ENCODE measurements at places on chromosomes 16 and 17.

GRCh38 chr17:16944334-16945135 lies 27.4 kb downstream of the TNFRSF13B start:
- no peak for DNase-seq

DNA sequence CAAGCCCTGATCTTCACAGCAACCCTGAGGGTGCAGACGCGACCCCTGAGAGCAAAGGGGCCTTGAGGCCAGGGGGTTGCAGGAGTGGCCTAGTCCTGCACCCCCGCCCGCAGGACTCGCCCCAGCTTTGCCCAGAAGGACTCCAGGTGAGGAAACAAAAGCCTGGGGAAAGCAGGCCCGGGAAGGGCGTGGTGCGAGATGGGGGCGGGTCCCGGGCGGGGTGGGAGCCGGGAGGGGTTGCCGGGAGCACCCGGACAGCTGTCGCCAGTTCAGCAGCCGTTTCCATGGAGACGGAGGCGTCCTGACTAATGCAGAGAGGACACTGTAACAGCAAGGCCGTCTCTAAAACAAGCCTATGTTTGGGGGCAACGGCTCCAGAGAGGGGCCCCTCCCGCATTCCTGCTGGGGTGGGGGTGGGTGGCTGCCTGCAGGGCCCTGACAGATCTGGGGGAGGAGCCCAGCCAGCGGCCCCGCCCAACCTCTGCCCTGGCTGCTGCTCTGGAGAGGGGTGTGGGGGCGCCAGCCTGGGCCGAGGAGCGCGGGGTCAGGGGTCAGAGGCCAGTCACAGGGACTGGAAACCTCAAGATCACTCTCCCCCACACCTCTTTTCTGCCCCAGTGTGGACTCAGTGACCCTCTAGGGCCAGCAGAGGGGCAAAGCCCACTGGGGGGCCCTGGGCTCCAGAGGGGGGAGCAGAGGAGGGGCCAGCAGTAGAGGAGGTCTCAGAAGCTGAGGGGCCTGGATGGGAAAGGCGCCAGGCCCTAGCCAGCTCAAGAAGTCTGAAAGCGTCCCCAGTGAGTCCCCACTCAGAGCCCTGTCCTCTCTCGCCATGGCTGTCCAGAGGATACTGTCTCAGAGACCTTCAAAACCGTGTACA lies 3.1 kb upstream of the TPPP3 start:
- DNase-seq, result peak; percentile 96

GRCh38 chr17:50544516-50544915 lies 2.5 kb upstream of the SPATA20 start:
- no peak for DNase-seq

- DNase-seq, result no peak
These were observed 29.0 kb downstream of the RTN4RL1 start for GRCh38 chr17:1995907-1996799.

DNA sequence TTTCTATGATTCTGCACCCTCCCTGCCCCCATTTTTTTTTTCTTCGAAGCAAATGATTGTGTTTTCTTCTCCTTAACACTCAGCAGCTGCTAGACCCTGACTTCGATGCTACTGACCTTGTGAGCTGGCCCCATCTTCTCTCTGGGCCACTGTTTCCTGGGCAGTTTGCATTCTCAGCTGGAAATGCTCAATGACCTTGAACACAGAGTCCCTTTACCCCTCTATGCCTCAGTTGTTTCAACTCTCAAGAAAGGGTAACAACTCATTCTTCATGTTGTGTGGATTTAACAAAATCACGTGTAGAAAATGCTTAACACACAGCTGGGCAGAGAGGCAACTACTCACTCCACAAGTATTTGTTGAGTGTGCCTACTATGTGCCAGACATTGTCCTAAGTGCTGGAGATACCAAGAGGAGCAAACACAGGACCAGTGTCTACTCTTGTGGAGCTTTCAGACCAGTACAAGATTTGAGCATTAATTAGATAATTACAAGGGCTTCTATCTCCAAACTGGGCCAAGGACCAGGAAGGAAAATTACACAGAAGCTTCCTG lies 66.2 kb downstream of the IQCK start:
- DNase-seq, result no peak

- DNase-seq, result no peak
These were observed 14.3 kb downstream of the ABCA3 start for GRCh38 chr16:2326191-2326590.

GRCh38 chr17:79832218-79833109 lies 6.8 kb downstream of the CBX4 start:
- peak; percentile 71 for DNase-seq

GRCh38 chr16:85682516-85682915 lies 6.2 kb downstream of the GINS2 start:
- no peak for DNase-seq

GRCh38 chr16:89827383-89828198 lies 684 bp upstream of the SPIRE2 start:
- DNase-seq, result peak; percentile 69

- no peak for DNase-seq
These were observed 492.5 kb upstream of the SOX9 start for GRCh38 chr17:71628306-71628705.

DNA sequence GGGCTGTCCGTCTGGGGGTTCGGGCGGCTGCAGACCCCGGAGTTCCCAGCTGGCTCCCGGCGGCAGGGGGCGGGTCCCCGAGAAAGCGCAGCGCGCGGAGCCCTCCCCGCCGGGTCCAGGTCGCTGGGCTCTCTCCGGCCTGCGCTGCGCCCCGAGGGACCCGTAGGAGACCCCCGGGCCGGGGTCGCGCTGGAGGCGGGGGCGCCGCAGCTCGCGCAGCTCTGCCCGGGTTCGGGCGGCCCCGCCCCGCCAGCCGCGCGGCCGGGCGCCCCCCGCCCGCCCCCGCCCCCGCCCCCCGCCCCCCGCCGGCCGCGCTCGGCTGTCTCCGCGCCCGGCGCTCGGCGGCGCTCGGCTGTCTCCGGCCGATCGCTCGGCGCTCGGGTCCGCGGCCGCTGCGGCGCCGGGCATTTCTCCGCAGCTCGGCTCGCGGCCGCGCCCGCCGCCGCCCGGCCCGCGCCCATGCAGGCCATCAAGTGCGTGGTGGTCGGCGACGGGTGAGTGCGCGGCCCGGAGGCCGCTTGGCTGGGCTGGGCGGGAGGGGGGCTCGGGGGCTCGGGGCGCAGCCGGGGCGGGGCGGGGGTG lies at the start of gene RAC3:
TSS of gene RAC3 (plus strand) at position 376 of the 582 bp plus-strand sequence. CDS start at position 460, 84 bp downstream.
- DNase-seq, result no peak

DNA sequence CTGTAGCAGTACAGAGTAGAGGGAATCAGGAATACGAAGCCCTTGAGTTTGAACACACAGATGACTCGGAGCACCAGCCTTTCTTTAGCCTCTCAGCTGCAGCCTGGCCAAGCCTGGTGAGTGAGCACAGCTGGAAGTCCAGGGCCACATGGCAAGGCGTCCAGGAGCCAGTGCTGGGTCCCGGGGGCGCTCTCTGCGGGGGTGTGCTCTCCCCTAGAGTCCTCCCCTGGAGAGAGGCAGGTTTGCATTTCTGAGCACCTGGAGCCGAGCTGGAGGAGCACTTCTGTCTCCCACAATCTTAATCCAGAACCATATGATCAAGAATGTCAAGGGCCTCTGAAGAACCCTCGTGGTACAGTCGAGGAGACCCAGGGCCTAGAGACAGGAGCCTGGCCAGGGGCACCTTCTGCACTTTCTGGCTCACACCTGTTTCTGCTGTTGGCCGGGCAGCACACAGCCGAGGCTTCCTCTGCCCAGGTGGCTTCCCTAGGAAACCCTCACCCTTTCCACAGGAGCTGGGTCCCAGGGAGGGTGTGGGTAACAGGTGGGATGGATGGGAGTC lies 78.3 kb downstream of the PLD6 start:
- DNase-seq, result no peak

GRCh38 chr16:73113336-73113735 lies 65.4 kb upstream of the ZFHX3 start:
- DNase-seq, result no peak

DNA sequence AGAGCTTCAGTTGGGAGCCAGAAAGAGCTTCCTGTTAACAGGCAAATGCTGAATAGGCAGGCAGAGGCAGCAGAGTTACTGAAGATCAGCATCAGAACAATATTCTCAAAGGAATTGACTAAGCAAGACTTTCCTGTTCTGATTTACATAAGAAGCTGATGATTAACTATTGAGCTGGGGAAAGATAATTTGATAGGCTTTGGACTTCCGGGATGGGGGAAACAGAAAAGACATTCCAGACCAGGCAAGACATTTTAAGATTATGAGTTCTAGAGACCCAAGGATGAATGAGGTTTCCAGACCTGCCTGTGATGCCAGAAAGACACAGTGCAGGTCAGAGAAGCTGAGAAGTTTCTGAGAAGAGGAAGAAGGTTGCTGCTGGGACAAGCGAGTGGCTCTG lies at the start of gene CES5A:
TSS of gene CES5A (minus strand) at position 101 of the 400 bp plus-strand sequence. CDS start 152 bp downstream, outside the sequence.
- no peak for DNase-seq

GRCh38 chr16:68548947-68549346 lies 9.9 kb downstream of the ZFP90 start:
- DNase-seq, result no peak

DNA sequence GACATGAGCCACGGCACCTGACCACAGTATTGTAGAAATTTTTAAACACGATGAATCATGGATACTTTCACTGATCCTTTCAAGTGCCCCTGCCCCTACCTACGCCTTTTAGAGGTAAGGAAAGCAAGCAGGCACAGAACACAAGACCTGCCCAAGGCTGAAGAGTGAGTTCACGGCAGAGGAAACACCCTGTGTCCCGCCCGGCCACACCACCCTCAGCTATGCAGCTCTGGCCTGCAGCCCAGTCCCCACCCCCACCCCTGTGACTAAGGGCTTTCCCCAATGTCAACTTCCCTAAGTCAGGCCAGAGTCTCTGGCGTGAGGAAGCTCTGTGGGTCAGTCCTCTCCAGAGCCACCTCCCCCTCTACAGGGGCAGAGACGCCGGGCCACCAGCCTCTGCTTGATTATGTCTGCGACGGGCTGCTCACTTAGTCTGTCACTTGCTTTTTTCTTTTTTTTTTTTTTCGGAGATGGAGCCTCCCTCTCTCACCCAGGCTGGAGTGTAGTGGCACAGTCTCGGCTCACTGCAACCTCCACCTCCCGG lies 8.4 kb downstream of the SLC16A5 start:
- peak; percentile 89 for DNase-seq

GRCh38 chr16:57532266-57532625 lies 4.1 kb downstream of the CCDC102A start:
- no peak for DNase-seq

- DNase-seq, result peak; percentile 54
These were observed 2.4 kb downstream of the CRLF3 start for GRCh38 chr17:30821871-30822723.

DNA sequence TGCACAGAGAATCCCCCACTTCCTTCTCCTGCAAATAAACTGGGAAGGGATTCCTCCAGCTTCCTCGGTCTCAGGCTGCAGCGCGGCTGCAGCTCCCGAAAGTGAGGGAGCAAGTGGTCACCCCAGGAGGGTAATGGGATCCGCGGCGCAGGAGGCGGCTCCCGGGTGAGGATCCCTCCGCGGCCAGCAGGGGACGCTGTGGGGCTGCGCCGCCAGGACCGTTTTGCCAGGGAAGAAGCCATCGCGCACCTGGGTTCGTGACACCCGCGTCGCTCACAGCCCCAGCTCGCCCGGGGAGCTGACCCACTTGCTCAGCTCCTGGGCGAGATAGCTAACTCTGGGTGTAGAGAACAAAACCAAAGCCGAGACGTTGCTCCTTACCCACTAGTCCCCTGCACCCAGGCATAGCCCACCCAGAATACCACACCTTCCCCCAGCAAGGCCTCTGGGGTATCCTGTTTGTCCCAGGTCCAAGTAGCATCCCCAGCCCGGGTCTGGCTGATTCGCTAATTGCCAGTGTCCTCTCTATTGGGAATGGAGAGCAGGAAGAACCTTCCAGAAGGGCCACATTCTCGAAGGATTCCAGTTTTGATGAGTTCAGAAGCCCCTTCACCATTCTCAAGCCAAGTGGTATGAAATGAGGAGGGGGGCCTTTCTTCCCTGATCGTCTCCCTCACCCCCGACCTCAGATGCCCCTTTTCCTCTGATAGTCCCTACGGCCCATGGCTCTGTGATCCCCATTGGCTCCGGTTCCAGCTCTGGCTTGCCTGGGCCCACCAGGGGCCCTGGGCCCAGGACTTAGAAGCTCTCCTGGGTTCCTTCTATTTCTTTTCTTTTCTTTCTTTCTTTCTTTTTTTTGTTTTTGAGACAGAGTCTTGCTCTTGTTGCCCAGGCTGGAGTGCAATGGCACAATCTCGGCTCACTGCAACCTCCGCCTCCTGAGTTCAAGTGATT lies 14.1 kb downstream of the CYGB start:
- DNase-seq, result peak; percentile 79

DNA sequence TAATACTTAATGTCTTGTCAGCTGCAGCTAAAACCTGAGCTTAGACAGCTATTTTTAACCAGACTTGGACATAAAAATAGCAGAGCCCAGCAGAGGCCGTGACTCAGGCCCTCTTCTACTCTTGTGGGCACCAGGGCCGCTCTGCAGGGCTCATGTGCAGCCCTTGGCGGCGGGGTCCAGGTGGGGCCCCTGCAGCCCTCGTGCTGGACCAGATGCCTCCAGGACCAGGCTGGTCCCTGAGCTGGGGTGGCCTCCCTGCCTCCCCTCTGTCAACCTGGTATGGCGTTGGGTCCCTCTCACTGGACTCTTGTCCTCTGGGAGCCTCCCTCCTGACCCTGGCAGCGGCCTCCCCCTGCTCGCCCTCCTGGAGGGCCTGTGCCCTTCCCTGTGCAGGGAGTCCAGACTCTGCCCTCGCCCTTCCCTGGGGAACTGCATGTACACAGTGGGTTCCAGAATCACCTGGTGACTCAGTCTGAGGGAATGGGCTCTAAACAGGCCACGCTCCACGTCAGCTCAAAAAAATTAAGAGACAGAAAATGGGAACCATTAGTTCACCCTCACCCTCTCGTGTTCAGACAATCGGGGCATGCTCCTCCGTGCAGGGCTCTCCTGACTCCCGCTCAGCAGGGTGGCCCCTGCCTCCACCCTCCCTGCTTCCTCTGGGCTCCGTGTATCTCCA lies 9.7 kb downstream of the CDK5R1 start:
- no peak for DNase-seq

DNA sequence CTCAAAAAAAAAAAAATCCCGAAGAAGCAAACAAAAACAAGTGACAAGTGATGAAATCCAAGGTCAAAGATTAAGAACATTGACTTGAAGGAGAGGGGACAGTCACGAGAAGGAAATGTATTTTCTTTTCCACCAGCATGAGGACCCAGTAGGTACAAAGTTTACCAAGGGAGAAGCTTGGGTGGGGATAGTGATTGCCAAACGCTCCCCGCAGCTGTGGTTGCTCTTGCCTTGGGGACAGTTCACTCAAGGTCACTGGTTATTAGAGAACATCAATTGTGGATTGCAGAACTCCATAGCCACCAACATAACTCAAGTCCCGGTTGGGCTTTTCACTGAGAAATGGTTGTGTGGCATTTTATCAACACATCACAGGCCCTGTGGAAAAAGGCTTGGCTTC lies 27.0 kb downstream of the RSL1D1 start:
- no peak for DNase-seq

GRCh38 chr16:66120656-66121055 lies 245.8 kb upstream of the CDH5 start:
- no peak for DNase-seq

Measured in colonic mucosa (tissue), 4 donors.